Stimulated activated CD8-positive, alpha-beta memory T cell treated with anti-CD3 and anti-CD28 coated beads, Interleukin-7, amount 100 ng/mL, for 1 hour (primary cell): ENCODE measurements at places on chromosomes 3 and 15.

DNA sequence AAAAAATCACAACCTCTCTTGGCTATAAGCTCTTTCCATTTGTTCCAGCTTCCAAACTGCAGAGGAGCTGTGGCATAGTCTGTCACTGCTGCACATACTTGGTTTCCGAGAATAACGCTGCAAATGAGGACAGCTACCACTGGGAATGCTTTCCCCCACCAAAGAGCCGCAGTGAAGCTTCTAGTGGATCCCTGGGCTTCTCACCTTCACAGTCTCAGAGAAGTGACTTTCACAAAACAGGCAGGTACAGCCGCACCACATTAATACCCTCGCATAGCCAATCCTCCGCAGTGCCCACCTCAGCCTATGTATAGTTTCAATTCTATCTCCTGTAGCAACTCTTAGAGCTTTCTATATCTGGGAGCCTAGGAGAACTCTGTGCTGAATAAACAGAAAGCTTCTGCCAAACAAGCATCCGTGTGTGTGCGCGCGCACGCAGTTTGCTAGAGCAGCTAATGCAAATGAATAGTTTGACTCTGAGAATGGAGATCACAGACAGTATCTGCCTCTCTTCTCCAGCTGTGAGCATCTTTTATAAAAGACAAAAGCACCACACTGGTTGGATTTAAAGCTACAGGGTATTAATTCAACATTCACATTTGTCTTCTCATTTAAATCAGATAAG lies 81.9 kb upstream of the PLXND1 start:
- DNase-seq = no peak

GRCh38 chr15:51736751-51737521 lies 519 bp downstream of the LYSMD2 start:
- no peak for DNase-seq

DNA sequence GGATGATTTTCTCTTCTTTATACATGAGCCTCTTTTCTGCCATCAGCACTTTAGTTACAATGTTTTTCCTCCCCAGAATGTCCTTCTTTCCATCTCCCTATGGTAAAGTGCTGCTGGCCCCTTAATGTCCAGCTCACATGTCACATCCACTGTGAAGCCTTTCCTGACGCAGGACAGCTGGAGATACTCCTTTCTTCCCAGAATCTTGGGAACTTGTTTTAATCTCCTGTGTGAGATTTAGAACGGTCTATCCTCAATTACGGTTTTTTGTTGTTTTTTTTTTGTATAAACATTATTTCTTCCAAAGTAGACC lies 147.7 kb upstream of the TSC22D2 start:
- no peak for DNase-seq

DNA sequence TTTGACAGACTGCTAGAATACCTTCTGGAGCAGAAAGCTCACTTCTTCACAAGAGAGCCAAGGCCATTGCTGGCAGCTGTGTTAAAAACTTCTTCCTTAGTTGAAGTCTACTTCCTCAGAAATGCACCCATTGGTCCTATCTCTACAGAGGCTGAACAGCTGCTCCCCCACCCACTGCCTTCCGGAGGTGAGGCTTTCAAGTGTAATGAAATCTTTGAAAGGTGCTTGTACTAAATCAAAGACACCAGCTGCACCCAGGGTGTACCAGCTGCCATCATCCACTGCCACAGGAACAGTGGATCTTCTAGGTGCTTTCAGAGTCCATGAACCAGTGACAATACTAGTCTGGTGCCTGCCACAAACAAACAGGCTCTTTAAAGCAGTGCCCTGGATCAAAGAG lies 26.4 kb upstream of the HERC1 start:
- peak; percentile 9 for DNase-seq

GRCh38 chr3:177426878-177427495 lies 229.7 kb upstream of the TBL1XR1 start:
- DNase-seq = no peak

DNA sequence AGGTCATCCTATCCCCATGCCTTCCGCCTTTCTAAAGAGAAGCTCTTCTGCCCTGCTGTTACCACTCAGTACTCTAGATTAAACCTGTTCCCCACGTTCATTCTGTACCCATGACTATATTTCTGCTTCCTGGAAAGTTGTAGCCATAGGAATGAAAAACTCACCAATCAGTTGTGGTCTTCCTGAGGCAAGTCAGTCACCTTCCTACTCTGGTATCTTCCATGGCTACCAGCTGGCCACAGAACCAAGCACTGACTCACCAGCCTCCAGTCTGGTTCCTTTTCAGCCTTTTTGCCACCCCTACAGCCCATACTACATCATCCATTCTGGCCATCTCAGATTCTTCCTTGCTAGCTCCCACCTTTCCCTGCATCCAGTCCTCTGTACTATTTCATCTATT lies 46.4 kb downstream of the TMEM44 start:
- DNase-seq = no peak

DNA sequence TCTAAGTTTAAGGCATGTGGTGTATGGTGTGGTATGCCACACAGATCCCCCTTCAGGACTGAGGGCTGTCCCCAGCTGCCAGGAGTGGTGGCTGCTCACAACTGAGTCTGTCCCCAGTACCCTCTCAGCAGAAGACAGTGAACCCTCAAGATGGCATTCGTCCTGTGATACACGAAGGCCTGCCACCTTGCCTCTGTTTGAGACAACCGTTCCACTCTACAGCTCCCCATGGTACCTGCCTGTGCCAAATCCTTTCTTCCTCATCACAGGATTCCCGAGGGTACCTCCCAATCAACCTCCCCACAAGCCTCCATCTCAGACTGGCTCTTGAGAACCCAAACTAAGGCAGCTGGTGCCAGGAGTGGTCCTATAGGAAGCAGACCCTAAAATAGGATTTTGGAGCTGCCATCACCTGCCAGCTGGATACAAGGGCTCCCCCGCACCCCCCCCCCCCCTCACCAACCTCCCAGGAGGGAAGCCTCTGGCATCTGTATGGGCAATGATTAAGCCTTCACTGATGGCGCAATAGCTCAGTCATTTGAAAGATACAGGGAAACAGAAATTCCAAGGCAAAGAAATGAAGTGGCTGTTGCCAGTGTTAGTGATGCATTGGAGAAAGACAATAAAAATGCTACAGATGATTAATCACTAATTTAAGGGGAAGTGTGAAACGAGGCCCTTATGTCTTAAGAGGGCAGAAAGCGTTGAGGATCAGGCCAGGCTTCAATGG lies 230.0 kb upstream of the LYSMD4 start:
- DNase-seq = no peak

DNA sequence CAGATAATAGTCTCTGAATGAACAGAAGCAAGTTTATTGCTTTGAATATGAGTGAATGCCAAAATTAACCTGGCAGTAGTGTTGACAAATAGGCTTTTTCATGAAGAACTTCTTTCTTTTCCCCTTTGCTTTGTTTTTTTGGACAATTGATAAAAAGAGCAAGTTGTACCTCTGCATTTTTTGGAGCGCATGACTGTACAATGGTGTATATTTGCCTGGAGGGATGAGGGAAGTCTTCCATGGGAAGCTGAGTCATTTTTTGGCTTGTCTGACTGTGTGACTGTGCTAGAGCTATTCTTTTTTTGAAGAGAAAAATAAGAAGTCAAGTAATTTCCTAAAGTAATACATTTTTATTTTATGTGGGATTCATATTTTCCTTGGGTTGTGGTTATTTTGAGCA lies 186.9 kb downstream of the KLHL25 start:
- DNase-seq = no peak

- no peak for DNase-seq
Observed at GRCh38 chr15:83248151-83249029, 36.1 kb downstream of the BNC1 start.

- no peak for DNase-seq
Observed at GRCh38 chr3:124770336-124771082, 40.3 kb downstream of the UMPS start.

DNA sequence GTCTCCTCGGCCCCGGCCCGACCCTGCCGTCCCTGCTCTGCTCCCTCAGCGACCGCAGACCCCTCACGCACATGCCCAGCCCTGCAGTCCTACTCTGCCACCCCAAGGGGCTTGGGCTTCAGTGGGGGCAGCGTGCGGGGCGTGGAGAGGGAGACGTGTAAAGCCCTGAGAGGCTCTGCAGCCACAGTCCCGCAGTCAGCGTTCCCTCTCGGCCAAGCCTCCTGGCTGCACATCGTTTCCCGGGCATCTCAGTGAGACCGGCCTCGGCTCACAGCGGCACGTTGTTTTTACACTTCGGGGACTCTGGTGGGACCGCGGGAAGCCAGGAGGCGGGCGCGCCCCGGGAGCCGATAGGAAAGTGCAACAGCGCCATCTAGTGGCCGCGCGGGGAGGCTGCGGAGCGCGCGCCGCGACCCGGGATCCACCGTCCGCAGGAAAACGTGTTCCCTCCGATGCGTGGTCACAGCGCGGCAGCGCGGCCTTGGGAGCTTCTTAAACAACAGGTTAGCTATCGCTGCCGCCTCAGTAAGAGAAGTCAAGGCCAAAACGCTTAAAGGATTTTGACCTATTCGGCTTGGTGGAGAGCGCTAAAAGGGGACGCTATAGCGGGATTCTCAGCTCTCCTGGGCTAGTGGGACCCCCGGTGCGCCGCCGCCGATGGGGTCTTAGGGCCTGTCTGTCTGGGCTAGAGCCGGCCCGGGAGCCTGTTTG lies 226.8 kb upstream of the IGF1R start:
- peak; percentile 24 for DNase-seq

GRCh38 chr3:89052386-89052785 lies 55.0 kb upstream of the EPHA3 start:
- no peak for DNase-seq

- DNase-seq = no peak
Observed at GRCh38 chr3:59374091-59374817, 324.4 kb upstream of the CFAP20DC start.

- DNase-seq = no peak
Observed at GRCh38 chr15:72421484-72421883, 23.4 kb downstream of the TMEM202 start.

- DNase-seq = no peak
Observed at GRCh38 chr3:43632269-43632733, 10.5 kb upstream of the ANO10 start.

GRCh38 chr3:128310286-128311058 lies 156.2 kb downstream of the DNAJB8 start:
- no peak for DNase-seq

DNA sequence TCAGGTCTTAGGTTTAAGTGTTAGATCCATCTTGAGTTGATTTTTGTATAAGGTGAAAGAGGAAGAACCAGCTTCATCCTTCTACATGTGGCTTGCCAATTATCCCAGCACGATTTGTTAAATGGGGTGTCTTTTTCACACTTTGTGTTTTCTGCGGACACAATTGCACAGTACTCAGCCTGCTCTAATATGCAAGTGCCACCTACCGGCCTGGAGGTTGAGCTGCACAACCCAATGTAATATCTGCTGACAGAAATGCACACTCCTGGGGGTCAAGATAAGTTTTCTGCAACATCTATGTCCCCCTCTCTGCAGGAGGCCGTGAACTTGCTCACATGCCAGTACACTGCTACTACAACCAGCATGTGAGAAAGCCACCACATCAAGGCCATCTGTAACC lies 791.9 kb upstream of the ROBO1 start:
- no peak for DNase-seq
